ENCODE measurements at places on chromosomes 11 and 22. TPM values are rescaled to one million over a fixed set of nuclear protein-coding genes. Genes with fewer than 3 reads are reported as not detected.

Gene RASL10A
- 0.96 TPM for total RNA-seq

DNA sequence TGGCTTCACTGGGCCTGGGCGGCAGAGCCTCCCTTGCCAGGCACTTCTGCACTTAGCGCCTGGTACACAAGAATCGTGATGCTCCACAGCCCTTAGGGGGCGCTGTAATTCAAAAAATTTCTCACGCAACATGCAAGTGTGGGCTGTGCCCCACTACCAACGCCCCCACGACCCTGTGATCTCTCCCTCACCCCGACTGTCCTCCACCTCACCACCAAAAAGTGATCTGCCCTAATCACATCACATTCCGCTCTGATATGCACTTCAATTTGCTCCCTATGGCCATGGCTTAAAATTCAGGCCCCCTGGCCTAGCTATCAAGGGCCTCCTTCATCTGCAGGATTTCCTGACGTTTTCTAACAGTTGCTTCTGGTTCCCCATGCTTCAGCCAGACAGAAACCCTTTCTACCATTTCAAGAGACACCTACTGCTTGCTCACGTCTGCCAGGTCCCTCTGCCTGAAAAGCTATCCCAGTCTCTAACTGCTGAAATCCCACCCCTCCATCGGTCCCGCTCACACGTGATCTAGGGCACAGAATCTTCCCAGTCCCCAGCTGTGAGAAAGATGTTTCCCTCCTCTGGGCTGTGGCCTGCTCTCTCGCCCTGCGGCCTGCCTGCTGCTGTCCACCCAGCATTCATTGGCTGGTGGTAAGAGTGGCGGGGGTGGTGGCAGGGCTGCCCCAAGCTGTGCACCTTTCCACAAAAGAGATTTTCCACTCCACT lies 27.9 kb upstream of the LRRC32 start:
- no peaks in the 10 kb centered on the region for H3K36me3 ChIP-seq
- peaks cover 41% of the 10 kb centered on the region for H3K4me1 ChIP-seq
- no peaks in the 10 kb centered on the region for H3K27me3 ChIP-seq
- H3K4me3 ChIP-seq: no peak overlapping the region
- DNase-seq: peak; percentile 34
- no peak overlapping the region for H3K27ac ChIP-seq

GRCh38 chr11:124875943-124876817 lies 10.9 kb downstream of the ROBO3 start:
- peaks cover 12% of the 10 kb centered on the region for H3K4me1 ChIP-seq
- no peaks in the 10 kb centered on the region for H3K36me3 ChIP-seq
- DNase-seq: peak; percentile 94
- H3K27me3 ChIP-seq: 0 out of 2 replicates have a peak, but pooled peaks cover 6% of the 10 kb centered on the region

DNA sequence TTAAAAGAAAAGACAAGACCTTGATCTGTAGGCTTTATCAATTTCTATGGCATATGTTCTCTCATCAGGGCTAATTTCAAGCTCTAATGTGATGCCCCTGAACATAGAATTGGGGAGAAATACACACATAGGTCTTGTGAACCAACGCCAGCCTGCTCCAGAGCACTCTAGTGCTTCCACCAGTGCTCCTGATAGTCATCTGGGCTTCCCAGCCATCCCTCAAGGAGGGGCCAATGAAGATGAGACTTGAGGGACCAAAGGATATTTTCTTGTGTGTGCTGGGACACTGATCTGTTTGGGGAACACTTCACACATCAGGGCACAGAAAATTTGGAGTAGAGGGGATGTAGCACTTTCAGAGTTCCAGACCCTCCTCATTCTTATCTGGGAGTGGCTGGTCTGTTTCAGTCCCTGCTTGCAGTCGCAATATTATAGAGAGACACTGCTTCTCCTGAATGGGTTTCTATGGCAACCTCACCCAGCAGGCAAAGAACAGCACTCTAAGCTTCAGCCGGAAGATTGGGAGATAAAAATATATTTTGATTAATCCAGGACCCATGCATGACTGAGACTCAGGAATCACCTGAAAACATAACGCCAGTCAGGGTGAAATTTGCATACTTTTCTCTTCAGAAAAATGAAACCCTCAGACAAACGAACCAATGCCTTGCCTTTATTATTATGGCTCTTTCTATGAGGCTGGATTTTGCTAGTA lies 28.4 kb upstream of the SCN3B start:
- H3K4me1 ChIP-seq: no peaks in the 10 kb centered on the region
- H3K4me3 ChIP-seq: no peak overlapping the region
- no peak for DNase-seq
- no peak overlapping the region for H3K27ac ChIP-seq
- peaks cover 71% of the 10 kb centered on the region for H3K27me3 ChIP-seq

Data from HCT116 (cell line).